GM12878 (cell line): ENCODE measurements at places on chromosomes 6 and 20.

GRCh38 chr20:10308652-10309051, 90.0 kb downstream of the SNAP25 start:
- no peak for DNase-seq

DNA sequence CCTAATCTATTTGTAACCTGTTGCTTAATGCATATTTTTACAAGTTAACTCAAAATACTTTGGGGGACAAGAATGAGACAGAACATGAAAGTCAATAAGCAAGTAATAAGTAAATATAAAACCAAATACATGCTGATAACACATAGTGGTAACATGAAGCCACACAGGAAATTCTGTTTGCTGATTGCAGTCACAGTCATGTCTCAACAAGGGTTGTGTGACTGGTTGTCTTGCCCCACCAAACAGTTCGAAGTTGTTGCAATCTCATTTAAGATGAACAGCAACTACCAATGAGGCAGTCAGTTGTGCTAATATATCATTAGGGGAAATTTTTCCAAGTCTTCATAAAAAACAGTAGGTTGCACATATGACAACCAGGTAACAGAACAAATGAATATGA, 14.5 kb downstream of the CD24 start:
- DNase-seq = no peak

DNA sequence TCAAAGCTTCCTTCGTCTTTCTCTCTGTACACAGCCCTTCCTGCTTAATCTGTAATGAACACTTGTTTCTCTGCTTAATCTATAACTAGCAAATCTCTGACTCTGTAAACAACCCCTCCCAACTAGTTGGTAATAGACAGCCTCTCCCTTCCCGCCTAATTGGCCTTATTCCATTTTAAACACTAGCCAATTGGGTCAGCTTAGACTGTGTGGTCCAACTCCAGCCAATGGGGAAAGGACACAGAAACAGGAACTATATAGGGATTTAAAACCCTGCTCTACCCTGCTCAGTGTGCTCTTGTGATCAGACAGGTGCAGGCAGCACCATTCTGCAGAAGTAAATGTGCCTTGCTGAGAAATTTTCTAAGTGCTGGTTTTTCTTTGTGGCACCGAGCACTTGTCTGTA, 18.5 kb downstream of the CHD6 start:
- DNase-seq = no peak

DNA sequence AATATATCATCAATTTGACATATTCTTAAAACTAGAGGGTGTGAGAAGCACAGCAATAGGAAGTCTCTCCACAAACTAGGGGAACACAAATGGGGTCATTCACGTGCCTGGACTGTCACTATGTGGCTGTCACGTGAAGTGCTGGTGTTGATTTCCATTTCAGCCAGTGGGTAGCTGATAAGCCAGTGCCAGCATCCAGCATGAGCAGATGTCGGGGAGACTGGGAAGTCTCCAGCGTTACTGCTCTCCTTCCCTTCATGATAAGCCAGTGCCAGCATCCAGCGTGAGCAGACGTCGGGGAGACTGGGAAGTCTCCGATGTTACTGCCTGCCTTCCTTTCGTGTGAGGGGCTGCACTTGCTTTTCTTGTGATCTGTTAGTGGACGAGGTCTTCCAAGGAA, 5.6 kb upstream of the SLC17A9 start:
- no peak for DNase-seq

DNA sequence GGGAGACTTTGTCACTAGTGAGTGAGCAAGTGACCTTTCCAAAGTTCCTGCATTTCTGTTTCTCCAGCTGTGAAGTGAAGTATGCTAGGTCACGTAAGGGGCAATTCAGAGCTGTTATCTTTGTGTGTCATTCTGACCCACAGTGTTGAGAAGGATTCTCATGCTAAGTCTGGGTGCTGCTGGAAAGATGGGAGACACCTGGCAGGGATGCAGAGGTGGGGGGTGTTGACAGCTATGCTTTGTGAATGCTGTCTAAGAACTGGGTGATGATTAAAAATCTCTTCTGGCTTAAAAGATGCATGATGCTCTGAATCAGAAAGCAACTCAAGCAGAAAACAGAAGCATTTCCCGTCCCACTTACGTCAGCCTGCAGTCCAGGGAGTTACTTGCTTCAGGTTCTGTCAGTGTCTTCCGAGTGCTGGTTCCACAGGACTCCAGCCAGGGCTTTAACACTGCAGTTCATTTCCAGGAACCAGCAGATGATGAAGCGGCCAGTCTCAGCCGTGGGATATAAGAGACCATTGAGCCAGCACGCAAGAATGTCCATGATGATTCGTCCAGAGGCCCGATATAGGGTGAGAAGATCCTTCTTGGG, 30.9 kb upstream of the ASXL1 start:
- no peak for DNase-seq

DNA sequence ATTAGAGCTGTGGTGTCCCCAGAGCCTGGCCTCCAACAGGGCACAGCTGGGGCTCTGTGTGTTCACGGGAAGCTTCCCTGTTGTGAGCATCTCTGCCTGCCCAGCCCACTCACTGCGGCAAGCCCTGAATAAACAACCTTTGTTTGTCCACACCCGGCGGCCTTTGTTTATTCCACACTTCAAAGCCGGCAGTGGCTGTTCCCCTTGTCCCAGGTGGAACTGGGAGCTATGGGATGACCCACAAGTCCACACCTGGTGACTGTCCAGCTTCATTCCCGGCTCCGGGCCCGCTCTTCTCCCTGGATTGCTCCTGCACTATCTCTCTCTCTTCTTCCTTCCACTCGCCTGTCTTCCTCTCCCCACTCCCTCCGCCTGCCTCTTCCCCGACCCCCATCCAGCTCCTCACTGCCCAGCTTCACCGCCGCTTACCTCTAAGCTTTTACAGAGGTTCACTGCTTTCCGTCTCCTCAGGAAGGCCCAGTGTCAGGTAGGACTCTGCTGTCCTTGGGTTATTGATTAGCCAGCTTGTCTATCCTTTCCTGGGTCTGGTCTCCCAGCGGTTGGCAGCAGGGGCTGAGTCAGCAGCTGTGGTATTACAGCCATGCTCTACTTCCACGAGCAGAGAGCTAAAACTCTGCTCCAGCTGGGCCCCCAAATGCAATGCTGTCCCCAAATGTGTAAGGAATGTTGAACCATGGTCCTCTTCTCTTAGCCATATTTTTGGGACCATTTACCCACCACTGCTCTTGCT, 17.8 kb downstream of the DACT2 start:
- DNase-seq = no peak

DNA sequence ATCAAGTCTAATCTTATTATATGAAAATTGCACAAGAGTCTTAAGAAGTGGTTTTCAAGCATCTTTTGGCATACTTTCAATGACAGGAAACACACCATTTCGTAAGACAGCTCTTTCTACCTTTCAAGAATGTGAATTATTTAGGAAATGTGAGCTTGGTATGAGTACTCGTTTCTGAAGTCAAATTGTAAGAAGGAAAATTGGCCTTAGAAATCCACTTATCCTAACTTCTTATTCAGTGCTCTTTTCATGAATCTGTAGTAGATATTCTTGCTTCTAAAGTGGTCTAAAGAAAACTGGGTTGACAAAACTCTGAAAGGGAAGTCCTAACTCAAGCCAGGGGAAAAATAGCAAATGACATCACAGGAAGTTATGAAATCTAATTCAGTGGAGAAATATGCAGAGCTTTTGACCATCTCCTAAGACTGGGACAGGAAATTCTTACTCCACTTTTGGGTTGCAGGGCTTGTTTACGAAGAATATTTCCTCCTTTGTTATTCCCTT, 38.5 kb upstream of the OGFRL1 start:
- no peak for DNase-seq

GRCh38 chr6:71879016-71879415, 7.3 kb upstream of the RIMS1 start:
- DNase-seq = no peak

GRCh38 chr20:48904566-48905296, 16.8 kb upstream of the ARFGEF2 start:
- no peak for DNase-seq

- DNase-seq = no peak
Measured at GRCh38 chr20:59010995-59011873, 4.2 kb upstream of the CTSZ start.

DNA sequence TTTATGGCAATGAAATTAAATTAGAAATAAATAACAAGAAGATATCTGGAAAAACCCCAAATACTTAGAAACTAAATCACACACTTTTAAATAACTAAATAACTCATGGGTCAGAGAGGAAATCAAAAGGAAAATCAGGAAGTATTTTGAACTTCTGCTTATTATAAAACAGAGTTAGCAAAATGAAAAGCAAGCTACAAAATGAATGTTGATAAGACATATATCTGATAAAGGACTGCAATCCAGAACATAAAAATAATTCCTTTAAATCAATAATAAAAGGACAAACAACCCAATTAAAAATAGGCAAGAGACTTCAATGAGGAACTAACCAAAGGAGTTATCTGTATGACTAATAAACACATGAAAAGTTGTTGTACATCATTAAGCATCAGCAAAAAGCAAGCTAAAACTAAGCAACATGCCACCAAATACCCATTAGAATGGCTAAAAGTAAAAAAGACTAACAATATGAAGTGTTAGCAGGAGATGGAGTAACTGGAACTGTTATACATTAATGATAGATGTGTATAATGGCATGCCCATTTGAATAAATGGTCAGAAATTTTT, 38.9 kb upstream of the STMND1 start:
- DNase-seq = no peak

DNA sequence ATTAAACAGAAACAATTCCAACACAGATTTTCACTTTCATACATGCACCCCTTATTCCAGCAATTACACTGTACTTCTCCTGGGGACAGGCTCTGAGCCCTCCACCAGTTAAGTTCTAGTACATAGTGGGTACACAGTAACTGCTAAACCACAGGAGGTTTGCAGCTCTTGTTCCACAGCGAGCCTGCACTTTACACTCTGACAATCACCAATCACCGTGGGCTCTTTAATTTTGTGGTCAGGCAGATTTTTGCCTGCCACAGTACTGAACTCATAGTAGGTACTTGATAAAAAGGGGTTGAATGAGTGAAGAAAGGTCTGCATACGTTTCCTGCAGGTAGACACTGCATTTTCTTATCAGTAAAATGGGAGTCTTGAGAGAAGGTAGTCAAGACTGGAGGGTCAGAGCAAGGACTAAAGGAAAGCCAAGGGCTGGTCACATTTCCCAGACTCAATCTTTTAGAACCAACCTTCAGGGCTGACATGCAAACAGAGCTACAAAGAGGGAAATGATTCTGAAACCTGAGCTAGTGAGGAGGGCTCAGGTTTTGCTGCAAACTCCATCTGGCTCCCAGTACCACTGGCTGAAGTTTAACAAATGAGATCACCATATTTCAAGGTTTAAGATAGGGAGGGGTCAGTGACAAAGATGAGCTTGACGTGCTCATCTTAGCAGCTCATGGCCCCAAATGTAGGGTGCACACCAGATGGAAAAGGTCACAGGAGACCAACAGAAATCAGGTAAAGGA, 404.6 kb downstream of the BTBD9 start:
- DNase-seq = peak; percentile 51
